WERI-Rb-1 (cell line): ENCODE measurements at places on chromosomes 5 and 9.

- no peak for DNase-seq
Measured at GRCh38 chr5:1199649-1200494, 1.5 kb upstream of the SLC6A19 start.

- DNase-seq: no peak
Measured at GRCh38 chr5:16909464-16909863, 26.6 kb downstream of the MYO10 start.

DNA sequence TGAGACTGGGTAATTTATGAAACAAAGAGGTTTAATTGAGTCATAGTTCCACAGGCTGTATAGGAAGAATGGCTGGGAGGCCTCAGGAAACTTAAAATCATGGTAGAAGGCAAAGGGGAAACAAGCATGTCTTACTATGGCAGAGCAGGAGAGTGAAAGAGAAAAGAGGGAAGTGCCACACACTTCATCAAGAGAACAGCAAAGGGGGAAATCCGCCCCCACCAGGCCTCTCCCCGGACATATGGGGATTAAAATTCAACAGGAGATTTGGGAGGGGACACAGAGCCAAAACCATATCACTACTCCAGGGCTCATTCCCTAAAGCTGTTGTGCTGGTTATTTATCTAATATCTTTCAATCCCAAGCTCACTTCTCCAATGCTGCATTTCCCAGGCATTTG lies 50.2 kb upstream of the NR3C1 start:
- DNase-seq: no peak

- no peak for DNase-seq
Measured at GRCh38 chr5:39943811-39944210, 519.0 kb upstream of the DAB2 start.

GRCh38 chr5:58987193-58987592 lies 404.3 kb downstream of the RAB3C start:
- DNase-seq: no peak

DNA sequence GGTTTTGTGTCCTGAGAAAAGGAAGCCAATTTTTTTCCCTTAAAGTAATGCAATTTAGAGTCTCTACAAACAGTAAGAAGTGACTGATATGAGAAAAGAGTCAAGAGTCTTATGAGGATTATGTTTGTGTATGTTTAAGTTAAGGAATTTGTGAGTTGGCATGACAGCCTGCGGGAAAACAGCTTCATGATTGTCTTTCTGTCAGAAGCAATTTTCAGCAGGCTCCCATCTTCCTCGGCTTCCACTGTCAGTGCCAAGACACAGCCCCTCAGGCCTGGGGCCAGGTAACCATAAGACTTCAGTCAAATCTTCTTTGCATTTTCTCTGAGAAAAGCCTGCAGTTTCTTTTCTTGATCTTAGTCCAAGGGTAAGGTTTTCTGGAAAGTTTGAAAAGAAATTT lies 17.0 kb upstream of the SELENOP start:
- no peak for DNase-seq

DNA sequence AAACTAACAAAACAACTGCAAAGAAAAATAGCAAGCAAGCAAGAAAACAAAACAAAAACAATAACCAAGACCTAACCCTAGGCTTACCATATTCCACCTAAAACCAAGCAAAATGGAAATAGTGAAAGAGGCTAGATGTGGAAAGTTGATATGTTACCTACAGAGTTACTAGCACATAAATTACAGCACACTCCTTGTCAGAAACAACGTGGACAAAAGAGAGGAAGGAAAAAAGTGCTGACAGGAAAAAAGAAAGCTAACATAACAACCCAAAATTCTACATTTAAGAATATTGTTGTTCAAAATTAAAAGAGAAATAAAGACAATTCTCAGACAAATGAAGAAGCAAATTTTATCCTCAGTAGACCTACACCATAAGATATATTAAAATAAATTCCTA lies 812.8 kb upstream of the NUDT12 start:
- no peak for DNase-seq

DNA sequence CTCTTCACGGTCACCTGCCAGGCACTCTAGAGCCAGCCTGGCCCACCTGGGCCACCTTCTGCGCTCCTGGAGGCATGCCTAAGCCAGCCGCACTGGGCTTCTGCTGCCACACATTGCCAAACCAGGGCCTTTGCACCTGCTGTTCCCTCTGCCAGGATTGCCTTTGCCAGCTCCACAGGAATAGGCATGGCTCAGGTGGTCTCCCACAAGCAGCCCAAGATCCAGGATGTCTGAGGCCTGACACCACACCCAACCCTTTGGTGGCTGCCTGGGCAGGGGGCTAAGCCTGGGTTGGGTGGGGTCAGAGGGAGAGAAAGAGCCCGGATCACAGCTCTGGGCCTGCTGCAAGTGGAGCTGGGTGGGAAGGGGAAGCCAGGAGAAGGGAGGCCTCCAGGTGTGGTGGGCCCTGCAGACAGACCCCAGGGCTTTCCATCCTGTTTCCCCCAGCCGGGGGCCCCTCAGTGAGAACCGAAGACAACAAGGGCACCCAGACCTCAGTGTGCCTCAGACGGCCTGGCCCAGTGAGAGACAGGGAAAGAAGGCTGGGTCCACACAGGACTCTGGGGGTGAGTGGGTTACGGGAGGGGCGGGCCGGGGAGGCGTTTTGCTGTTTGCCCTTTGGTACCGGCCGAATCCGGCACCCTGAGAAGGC lies 672 bp upstream of the SUSD3 start:
- DNase-seq: no peak

GRCh38 chr5:100904259-100904861 lies 1.3 kb upstream of the ST8SIA4 start:
- DNase-seq: no peak

DNA sequence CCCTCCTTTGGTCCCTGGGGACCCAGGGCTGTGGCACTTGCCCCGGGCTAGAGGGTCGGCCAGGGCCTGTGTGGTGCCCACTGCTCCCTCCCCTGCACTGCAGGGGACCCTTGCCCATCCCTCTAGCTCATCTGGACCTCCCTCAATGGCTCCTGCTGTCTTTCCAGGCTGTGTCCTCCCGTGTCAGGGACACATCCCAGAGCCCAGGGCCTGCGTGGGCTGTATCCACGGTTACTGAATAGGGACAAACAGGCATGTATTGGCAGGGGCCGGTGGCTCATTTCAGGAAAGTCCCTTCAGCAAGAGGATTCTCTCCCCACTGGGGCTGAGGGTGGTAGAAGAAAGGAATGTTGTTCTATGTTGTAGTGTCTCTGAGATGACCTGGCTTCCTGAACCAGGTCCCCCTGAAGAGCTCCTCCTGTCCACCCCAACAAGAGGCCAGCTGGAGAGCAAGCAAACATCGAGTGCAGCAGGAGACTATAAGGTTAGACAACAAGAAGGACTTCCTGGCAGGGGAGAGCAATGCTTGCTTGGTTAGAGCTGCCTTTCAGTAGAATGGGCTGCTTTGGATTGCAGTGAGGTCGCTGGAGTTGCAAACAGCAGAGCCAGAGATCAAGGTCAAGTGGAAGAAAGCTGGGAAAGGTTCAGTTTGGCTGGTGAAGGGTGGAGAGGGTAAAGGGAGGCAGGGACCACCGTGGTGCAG lies 1.0 kb upstream of the CRB2 start:
- DNase-seq: no peak
